Activated T-cell treated with anti-CD3 and anti-CD28 coated beads for 24 hours (primary cell): ENCODE measurements at places on chromosomes 5 and 9.

GRCh38 chr9:90038763-90039162, 434.0 kb downstream of the GADD45G start:
- no peak for DNase-seq

DNA sequence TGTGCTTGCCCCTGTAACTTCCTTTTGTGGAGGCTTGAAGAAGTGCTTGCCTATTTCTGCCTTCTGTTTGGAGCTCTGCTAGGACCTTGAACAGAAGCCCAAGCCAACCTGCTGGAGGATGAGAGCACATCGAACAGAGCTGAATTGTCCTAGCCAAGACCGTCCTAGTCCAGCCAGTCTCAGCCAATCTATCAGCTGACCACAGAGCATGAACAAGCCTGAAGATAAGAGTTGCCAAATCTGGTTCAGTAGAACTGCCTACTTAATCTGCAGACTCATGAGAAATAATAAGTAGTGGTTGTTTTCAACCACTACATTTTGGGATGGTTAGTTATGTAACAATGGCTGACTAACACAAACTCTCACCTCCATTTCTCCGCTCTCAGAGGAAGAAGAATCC, 4.4 kb upstream of the SNX2 start:
- DNase-seq: no peak

DNA sequence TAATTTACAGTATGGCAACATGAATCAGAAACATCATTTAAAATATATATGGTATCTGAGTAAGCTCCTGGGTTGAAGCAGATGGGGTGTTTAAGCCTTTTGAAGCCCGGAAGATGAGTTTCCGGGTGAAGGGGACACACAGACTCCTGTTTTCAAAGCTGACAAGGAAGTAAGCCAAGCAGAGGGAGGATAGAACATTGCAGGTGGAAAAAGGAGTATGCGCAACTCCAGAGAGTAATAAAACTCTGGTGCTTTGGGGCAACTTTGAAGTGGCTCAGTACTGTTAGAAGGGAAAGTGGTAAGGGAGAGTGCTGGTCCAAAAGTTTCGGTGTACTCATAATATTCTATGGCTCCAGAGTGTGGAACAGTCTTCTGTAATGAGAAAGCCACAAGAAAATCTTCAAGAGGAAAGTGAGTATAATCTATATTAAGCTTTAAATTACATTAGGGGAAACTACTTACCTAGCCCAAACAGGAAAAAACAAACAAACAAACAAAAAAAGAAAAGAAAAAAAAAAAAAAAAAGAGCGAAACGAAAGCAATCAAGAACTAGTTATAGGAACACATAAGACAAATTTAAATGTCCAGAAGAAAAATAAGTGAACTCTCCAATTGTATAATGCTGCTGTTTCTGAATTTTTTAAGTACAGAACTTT, 2.3 kb upstream of the ST8SIA4 start:
- DNase-seq: no peak

- DNase-seq: peak; percentile 37
These were observed 56.6 kb downstream of the RGS3 start for GRCh38 chr9:113520109-113520642.

DNA sequence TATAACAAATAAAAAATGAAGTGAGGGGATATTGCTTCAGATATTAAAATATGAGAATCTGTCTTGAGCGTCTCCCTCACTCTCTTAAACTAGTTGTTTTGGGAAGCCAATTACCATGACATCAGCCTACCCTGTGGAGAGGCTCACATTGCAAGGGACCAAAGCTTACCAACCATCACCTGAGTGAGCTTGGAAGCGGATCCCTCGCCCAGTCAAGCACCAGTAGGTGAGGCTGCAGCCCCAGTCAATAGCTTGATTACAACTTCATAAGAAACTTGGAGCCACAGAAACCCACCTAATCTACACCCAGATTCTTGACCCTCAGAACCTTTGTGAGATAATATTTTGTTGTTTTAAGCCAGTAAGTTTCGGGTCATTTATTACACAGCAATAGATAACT, 206.2 kb downstream of the CEMIP2 start:
- DNase-seq: no peak

DNA sequence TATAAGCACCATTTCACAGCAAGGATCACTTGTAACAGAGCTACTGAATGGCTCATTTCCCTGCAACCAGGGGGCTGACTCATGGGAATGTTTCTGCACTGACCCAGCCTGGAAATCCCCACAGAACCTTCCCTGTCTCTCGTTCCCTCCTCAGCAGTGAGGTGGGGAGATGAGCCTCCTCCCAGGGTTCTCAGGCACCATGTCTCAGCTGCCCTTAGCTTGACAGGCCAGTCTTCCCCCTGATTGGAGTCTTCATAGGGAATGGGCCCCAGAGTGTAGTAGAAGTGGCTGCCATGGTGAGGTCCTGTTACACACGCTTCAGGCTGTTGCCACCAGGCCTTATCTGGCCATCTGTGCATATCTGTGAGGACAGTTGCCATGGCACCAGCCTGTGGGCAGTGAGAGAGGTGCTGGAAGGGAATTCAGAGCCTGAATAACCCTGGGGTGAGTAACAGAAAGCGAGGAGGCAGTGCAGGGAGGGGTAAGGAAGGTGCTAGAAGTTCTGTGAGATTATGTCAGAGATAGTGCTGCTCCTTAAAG, 324.4 kb downstream of the ENC1 start:
- no peak for DNase-seq

- no peak for DNase-seq
These were observed 349.3 kb upstream of the ACTBL2 start for GRCh38 chr5:57831932-57832331.
